ENCODE measurements at places on chromosomes 2 and 18.

- DNase-seq: no peak
These were observed 38.2 kb upstream of the REEP1 start for GRCh38 chr2:86375623-86376022.

DNA sequence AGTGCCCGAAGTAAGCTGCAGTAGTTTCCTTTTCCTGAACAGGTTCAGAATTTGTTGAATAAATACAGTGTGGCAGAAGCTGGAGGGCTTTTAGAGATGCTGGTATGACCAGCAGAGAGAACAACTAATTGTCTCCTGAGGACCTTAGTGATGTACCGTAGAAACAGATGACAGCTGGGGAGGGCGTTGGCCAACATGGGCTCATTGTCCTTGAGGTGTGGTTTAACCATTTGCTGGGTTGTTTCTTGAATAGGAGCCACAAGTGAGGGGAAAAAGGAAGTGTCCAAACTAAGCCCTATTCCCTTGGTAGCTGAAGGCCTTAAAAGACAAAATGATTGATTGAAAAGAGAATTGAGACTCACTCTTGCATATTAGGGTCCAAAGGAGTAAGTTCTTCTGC is 11.7 kb upstream of the FAM228A start:
- no peak for DNase-seq

DNA sequence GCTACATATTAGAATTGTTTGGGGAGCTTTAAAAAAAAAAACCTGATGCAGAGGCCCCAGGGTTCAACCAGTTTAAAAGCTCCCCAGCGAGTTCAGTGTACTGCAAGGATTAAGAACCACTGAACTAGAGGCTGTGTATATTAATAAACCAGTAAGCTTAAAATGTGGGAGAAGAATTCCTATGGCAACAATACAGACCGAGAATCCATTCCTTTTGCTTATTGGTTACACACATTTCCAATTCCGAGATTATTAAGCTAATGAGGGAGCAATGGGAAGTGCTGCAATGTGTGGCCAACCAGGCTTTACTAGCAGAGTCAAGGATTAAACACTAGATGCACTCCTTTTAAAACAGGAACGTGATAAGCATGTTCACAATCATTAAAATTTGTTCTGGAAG is 204.4 kb downstream of the TDRD15 start:
- DNase-seq: no peak

GRCh38 chr2:238019962-238020361 is 40.8 kb upstream of the SCLY start:
- DNase-seq: no peak

GRCh38 chr2:60984720-60985119 is 32.8 kb upstream of the PEX13 start:
- DNase-seq: no peak

GRCh38 chr2:8872821-8873432 is 35.5 kb upstream of the KIDINS220 start:
- peak; percentile 52 for DNase-seq

- no peak for DNase-seq
These were observed 304.7 kb upstream of the SYT4 start for GRCh38 chr18:43581936-43582519.
